NCI-H1048 (cell line): ENCODE measurements at places on chromosomes 7 and 10.

DNA sequence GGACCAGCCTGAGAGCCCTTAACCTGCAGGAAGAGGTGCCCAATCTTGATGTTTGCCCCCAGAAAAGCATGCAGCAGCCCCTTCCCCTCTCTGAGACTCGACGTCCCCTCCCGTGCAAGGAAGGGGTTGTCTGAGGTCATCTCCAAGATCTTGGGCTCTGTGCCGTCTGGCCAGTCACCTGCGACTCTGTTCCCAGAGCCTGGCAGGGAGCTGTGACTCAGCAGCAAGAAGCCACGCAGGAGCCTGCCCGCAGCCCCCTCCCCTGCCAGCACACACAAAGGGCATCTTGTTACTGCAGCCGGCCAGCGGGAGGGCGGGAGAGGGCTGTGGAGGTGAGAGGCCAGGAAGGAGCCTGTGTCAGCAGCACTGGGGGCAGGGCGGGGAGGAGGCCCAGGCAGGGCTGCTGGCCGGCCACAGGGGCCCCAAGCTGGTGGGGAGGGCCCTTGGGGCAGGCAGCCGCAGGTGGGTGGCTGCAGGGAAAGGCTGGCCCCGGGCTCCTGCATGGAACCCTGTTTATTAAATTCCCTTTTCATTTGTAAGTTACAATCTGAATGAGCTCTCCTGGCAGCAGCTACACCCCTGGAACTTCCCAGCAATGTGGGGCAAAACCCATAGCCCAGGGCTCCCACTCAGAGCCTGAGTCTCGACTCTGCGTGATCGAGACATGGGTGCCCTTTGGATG lies 103.7 kb upstream of the ZMIZ1 start:
- no peak for DNase-seq

DNA sequence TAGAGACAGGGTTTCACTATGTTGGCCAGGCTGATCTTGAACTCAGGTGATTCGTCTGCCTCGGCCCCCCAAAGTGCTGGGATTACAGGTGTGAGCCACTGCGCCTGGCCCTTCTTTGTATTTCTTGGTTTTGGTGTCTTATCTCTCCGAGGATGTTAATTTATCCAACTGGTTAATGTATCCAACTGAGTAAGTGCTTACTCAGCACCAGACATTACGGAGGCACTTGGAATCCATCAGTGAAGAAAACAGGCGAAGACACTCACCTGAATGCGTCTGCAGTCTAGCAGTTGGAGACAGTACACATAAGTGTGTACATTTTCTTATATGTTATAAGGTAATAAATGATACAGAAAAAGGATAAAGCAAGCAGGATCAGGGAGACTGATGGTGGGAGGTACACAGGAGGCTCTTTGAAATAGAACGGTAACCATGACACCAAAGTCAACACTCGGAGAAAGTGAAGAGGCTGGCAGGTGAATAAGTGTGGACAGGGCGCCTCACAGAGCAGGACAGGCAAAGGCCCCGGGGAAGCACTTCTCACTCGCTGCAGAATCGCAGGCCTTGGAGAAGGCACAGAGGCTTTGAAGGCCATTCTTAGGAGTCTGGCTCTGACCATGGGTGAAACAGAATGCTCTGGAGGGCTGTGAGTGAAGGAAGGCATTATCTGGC lies 73.1 kb downstream of the LANCL2 start:
- DNase-seq = no peak

DNA sequence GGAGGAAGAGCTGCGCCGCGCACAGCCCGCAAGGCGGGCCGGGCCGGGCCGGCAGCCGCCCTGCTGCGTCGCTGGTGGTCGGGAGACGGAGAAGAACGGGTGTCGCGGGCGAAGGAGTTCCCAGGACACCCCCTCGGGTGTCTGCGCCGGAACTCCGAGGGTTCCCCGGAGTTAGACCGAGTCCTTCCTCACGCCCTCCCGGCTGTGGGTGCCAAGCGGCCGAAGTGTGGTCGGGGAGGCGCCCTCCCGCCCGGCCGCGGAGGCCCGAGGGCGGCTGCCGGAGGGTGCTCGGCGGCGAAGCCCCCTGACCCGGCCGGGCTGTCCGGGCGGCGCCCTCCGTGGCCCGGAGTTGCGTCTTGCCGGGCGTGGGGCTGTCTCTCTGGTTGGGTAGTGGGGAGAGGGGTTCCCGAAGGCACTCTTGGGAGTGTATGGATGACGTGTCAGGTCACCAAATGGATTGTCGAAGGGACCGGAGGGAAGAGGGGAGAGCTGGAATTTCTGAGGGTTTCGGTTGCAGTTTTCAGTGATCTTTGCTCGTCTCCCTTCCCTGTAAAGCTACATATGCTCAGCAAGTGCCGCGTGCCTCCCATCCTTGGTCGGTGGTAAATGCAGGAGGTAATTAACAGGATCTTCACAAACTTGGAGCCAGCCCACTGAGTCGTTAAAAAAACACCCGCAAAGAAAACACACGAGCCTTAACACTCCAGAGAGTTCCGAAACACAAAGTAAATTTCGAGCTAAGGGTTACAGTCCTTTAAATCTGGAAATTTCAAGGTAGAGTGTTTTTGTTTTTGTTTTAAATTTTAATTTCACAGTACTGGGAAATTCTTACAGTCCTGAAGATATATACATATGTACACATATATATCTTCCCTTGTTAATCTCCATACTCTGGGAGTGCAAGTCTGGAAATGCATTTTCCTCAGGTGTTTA lies 871 bp downstream of the ST7 start:
- DNase-seq = peak; percentile 6

DNA sequence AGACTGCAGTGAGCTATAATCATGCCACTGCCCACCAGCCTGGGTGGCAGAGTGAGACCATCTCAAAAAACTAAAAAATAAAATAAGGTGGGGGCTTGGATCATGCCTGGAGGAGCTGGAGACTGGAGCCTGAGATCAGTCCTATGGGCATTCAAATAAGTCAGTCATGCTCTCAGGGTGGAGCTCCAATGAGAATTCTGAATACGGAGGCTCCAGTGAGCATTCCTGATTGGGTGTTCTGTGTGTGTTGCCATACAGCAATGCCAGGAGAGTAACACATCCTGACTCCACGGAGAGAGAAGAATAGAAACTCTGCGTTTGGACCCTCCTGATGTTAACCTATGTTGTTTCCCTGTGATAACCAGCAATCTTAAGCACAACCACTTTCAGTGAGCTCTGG lies 16.0 kb downstream of the UBE2D4 start:
- DNase-seq = no peak

DNA sequence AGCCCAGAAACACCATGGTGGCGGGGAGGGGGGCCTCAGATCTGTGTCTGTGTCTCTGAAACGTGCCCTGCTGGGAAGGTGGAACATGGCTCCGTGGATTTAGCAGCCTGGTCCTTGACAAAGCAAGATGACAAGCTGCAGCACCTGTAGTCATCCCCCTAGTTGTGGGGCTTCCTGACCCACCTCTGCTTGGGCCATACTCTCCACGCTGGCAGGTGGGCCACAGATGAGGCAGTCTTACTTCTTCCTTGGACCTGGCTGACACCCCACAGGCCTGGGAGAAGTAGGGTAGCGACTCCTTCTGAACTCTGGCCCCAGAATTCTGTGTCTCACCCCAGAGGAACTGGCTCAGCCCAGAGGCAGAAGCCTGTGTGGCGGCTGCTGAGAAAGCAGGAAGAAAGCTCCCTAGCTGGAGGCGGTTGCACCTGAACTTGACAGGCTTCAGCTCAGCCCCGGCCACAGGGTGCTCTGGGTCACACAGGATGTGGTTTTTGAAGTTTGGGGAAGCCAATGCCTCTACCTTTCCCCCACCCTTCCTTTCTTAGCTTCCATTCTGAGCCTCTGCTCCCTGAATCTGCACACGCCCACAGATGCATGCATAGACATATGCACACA lies 113.9 kb downstream of the ABLIM1 start:
- DNase-seq = no peak

DNA sequence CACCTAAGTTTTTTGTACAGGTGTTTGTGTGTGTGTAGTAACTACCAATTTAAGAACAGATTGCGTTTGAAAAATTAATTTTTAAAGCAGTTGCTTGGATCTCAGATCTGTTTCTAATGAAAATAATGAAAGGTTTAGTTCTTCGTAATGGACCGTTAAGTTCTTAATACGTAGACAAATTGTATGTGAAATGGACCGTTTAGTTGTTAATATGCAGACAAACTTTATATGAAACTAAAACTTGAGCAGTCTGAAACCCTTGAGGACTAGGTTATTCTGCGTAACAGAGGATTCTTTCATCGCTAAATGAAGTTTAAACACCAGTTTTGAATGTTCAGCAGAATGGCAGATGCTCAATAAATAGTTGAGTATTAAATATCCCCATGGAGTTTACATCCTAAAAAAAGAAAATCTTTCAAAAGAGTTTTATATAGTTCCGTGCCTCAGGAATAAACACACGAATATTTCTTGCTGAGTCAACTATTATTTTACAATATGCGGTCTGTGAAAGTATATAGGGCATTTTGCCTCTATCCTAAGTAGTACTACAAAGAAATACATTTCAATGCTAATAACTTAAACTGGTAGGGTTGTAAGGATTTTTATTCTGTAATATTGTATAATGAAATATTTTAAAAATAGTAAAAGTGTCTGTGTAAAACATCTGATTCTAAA lies 1.2 kb downstream of the DBF4 start:
- DNase-seq = no peak

DNA sequence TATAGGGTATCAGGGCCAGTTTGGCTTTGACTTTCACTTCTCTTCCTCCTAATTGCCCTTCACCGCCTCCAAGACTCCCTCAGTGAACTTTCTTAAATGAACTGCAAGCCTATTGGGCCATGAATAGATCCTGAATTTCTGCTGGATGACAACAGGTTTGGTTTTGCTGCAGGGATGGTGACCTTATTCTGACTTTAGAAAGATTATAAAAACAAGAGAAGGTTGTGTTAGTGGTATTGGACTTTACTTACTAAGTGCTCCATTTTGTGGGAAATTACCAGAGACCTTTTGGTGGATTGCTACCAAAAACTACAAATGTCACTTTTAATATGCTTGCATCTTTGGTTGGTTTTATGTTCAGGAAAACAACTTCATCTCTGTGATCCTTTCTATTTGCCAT lies 11.5 kb upstream of the LIPA start:
- DNase-seq = no peak

- no peak for DNase-seq
These were observed 104.9 kb upstream of the C7orf33 start for GRCh38 chr7:148485618-148486017.

- DNase-seq = no peak
These were observed 38.1 kb downstream of the COL1A2 start for GRCh38 chr7:94432817-94433216.
